Stimulated activated CD8-positive, alpha-beta memory T cell treated with anti-CD3 and anti-CD28 coated beads, Interleukin-12 subunit alpha, Interleukin-12 subunit beta, amount 100 ng/mL, for 1 hour (primary cell): ENCODE measurements at places on chromosomes 11 and 22.

GRCh38 chr11:65334696-65335295 is 1.1 kb downstream of the DPF2 start:
- DNase-seq: no peak

- DNase-seq: no peak
Observed at GRCh38 chr11:64102005-64102738, 63.7 kb downstream of the MACROD1 start.

DNA sequence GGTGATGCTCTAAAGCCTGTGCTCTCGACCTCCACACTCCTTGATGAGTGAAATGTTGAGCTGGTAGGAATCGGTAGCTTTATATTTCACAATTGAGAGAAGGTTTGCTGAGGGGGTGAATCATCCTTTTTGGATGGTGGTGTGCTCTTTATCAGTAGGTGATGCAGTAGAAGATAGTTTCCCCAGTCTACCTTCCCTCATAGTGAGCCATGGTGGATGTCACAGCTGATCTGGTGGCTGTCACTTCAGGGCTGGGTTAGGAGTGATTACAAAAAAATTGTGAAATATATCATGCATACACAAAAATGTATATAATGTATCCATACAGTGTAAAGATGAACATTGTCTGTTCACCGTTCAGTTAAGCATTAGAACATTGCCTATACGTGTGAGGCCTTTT is 105.3 kb downstream of the GRAMD1B start:
- DNase-seq: no peak

- DNase-seq: no peak
Observed at GRCh38 chr11:76859708-76860227, 950 bp upstream of the ACER3 start.

GRCh38 chr11:63503492-63503891 is 2.4 kb upstream of the LGALS12 start:
- no peak for DNase-seq

DNA sequence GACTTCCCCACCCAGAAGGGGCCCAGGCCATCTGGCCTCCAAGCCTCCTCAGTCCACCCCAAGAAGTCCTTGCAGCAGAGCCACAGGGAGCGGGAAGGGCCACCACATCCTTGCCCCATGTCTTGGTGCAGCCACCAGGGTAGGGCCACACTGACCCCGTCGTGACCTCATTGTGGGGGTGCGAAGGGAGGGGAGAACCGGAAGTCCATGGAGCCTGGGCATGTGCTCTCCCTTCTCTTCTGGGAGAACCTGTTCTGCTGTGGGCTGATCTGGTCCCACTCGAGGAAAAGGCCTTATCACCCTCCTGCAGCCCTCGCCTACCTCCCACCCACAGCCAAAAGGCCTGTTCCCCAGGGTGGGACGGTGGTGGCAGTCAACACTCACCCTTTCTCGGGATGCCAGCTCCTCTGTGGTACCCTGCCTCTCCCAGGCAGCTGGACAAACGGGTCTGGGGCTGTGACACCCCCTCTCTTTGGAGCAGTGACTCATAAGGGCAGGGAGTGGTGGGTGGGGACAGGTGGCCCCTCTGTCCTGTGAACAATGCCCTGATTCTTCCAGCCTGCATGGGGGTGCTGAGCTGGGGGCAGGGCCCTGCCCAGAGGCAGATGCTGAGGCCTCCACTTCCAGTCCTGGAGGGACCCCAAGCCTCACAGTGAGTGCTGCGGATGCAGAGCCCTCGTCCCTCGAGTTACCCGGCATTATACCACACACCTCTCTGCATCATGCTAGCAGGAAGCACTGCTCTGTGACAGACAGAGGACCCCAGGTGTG is 14.6 kb upstream of the CTSD start:
- DNase-seq: no peak

DNA sequence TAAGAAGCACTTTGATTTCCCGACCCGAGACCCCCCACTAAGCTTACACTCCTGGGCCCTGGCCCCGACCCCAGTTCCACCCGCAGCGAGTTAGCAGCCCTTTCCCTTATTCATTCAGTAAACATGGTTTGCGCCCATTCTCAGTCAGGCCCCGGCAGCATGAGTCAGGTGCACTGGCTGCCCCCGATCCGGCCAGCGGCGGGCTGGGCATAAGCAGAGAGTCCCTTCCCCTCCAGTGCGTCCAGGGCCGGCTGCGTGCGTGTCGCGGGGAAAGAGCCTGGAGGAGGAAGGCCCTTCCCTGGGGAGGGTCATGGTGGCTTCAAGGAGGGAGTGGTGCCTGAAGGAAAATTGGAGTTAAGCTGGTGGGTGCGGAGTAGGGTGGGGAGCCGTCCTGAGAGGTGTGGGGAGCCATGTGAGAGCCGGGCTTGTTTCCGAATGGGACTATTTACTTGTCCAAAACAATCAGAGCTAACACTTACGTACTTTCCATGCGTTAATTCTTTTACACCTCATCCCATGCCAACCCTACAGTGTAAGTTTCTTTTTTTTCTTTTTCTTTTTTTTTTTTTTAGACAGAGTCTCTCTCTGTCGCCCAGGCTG is 657 bp downstream of the IGHMBP2 start:
- no peak for DNase-seq

DNA sequence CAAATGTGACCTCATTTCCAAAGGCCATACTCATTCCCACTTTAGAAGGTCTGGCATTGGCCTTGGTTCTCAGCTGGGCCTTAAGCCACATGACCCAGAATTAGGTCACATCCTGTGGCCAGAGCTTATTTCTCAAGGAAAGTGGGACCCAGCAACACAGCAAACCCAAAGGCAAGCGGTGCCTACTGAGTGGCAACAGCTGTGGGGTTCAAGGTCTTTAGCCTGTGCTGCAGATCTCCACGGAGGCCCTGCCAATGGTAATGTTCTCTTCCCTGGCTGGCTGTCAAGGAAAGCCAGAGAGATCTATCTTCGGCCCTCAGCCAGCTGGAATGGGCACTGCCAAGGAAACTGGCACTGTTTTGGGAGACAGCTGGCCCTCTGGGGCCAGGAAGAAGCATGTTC is 41.5 kb upstream of the TP53I11 start:
- DNase-seq: no peak

- DNase-seq: no peak
Observed at GRCh38 chr11:28757725-28758515, 649.7 kb downstream of the METTL15 start.

DNA sequence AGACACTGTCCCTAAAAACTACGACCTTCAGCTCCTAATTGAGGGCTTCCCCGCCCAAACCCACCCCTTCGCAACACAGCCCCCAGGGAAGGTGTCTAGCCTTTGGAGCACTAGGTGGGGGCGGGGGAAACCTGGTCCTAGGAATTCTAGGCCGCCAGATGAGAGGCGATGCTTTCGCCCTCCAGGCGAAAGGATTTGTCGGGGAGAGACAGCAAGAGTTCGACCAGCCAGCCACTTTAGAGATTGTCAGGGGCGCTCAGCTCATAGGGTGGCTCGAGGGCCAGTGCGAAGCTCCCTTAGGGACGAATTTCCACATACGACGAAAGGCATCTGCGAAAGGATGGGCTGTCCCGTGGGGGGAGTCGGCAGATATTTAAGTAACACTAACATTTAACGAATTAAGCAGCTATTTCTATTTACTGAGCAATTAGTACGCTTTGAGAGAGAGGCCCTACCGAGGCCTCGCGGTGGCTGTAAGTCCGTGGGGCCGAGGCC is 5.3 kb downstream of the CD248 start:
- DNase-seq: no peak

DNA sequence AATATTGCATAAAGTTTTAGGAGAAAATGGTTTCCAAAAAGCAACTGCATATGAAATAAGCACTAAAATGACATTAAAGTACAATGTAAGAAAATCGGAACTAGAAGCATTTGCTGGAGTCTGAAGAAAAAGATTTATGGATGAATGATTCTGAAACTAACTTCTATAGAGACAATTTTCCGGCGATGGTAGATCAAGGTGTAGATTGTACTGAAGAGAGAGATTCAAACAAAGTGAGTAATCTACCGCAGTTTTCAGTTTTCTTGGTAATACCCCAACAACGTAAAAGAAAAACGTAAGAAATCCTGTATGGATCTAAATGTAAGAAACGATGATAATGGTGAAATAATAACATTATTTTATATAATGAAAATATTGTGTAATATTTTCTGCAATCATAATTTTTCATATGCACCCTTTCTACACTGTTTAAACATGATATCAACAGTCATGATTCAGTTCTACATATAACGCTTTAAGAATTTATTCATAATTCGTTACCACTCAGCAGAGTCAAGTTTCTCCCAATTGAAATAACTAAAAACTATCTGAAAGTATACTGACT is 1.8 kb upstream of the CDPF1 start:
- no peak for DNase-seq

GRCh38 chr11:118443590-118444218 is 7.4 kb downstream of the KMT2A start:
- DNase-seq: no peak

GRCh38 chr11:124085583-124085982 is 29.7 kb upstream of the VWA5A start:
- no peak for DNase-seq

GRCh38 chr11:68441466-68442230 is 18.9 kb upstream of the PPP6R3 start:
- DNase-seq: no peak

DNA sequence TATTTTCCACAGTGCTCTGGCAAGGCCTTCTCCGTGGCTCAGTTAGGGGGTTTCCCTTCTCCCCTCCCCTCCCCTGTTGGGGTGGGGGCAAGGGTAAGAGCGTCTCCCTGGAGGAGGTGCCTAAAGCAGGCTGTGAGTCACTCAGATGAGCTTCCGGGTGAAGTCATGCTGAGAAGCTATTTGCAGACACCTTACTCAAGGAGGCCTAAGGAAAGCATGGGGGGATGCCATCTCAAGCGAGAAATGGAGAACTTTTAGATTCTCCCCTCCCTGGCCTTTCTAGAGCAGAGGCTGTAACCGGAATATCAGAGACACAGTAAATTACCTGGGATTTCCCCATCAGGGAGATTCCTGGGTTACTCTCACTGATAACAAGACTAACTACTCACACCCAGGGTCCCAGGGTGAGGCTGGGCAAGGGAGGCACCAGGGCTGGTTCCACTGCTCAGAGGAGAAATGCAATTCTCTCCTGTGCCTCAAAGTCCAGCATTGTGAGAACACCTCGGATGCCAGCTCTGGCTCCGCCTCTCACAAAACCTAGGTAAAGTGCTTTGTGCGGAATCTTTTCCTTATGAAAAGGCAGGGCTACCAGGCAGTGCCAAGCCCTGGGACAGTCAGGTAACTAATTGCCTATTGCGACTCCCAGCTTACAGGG is 123.6 kb downstream of the ABTB2 start:
- peak; percentile 59 for DNase-seq

DNA sequence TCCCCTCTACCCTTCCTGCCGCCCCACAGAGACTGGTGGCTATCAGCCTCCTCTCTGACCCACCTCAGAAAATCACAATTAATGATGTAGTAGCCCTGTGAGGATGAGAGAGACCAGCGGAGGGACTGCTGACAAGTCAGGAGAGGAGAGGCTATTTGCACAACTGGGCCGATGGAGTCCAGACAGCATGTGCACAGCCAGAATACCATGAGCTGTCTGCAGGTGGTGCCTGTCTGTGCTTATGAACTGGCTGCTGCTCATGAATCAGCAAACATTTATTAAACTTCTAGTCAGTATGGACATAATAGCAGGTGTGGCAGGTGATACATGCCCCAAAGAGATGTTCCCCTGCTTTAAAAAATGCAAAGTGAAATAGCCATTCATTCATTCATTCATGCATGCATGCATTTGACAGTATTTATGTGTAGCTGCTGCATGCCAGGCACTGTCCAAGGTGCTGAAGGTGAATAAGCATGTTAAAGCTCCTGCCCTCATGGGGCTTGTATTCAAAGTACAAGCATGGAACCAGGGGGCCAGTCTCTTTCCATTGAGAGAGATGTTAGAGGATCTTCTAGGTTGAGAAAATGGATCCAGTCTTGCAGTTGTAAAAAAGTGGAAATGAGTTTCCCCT is 141.3 kb downstream of the GRIK4 start:
- no peak for DNase-seq

- DNase-seq: no peak
Observed at GRCh38 chr11:84345027-84345426, 1058.9 kb upstream of the CCDC90B start.

DNA sequence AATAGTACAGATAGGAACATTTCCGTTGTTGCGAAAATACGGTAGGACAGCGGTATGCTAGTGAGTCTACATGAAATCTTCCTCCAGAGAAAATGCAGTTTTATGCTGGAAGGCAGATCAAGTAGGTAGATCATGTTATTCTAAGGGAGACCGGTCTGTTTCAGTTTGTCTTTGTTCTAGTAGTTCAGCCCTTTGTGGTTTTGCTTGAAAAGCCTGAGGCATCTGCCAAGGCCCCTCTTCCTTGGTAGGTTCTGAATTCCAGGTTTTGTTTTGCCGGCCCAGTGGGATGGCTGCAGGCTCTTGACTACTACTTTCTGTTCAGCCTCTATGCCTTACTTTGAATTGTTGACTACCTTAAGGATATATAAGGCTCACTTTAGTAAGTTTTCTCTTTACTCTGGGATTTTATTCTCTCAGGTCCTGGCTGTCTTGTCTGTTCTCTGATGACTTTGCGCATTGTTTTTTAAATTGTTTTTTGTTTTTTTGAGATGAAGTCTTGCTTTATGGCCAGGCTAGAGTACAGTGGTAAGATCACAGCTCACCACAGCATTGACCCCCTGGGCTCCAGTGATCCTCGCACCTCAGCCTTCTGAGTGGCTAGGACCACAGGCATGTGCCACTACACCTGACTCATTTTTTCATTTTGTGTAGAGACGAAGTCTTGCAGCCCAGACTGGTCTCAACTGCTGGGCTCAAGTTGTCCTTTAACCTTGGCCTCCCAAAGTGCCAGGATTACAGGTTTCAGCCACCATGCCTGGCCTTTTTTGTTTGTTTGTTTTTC is 53.7 kb downstream of the HIPK3 start:
- DNase-seq: no peak

DNA sequence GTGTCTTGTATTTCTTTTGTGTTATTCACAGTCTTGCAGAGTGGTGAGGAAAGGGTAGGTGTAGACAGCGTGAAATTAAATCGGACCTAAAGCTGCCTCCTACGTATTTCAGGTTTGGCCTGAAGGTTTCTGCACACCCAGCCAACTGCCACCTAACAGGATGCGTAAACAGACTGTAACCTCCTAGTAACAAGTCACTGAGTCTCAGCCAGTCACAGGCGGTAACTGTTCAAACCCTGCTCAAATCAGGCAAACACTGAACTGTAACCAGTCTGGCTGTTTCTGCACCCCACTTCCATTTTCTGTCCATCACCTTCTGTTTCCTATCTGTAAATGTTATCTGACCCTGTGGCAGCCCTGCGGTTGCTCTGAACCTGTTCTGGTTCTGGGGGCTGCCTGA is 87.1 kb downstream of the ADAMTS15 start:
- DNase-seq: no peak

- no peak for DNase-seq
Observed at GRCh38 chr11:129778877-129779276, 36.8 kb upstream of the TMEM45B start.
